Stimulated activated CD8-positive, alpha-beta memory T cell treated with anti-CD3 and anti-CD28 coated beads, Interleukin-4, amount 100 ng/mL, for 4 hours (primary cell): ENCODE measurements at places on chromosomes 12 and 14.

GRCh38 chr12:79252358-79253075, 387.9 kb downstream of the SYT1 start:
- no peak for DNase-seq

DNA sequence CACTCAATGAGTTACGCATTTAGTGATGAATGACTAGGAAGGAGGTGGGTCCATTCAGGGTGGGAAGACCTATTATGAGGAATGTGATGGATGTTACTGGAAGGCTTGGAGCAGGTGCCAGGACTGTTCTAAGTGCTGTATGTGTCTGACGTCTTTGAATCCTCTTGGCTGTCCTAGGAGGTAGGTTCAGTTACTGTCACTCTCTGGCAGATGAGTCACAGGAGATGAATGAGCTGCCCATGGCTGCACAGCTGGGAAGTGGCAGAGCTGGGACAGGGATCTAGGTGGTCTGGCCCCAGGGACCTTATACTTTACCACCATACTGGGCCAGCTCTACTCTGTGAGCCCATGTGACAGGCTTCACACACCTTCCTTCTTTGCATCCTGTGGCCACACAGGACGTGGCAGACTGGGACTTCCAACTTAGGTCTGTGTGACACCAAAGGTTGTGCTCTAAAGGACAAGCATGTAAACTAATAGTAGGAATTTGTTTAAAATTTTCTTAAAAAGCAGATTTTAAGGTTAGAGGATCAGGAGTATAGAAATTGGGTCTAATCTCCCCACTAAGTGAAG, 24.0 kb downstream of the TCTN1 start:
- no peak for DNase-seq

DNA sequence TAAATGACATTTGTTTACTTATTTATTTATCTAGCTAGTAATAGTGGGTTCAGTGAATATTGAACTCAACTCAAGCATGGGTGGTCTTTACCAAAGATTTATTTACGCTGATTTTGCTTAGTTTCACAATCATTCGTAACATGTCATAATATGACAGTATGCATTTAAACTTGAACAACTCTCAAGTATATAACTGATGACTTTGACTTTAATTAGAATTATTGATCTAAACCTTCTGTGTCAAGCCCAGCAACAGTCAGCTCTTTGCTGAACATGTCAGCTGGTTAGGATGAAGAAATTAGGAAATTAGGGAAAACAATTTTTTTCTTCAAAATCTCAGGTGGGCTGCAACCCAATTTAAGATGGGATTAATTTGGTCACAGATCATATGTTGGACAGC, 210.5 kb upstream of the G2E3 start:
- no peak for DNase-seq

GRCh38 chr12:120835657-120836056, 68.5 kb downstream of the SPPL3 start:
- no peak for DNase-seq

DNA sequence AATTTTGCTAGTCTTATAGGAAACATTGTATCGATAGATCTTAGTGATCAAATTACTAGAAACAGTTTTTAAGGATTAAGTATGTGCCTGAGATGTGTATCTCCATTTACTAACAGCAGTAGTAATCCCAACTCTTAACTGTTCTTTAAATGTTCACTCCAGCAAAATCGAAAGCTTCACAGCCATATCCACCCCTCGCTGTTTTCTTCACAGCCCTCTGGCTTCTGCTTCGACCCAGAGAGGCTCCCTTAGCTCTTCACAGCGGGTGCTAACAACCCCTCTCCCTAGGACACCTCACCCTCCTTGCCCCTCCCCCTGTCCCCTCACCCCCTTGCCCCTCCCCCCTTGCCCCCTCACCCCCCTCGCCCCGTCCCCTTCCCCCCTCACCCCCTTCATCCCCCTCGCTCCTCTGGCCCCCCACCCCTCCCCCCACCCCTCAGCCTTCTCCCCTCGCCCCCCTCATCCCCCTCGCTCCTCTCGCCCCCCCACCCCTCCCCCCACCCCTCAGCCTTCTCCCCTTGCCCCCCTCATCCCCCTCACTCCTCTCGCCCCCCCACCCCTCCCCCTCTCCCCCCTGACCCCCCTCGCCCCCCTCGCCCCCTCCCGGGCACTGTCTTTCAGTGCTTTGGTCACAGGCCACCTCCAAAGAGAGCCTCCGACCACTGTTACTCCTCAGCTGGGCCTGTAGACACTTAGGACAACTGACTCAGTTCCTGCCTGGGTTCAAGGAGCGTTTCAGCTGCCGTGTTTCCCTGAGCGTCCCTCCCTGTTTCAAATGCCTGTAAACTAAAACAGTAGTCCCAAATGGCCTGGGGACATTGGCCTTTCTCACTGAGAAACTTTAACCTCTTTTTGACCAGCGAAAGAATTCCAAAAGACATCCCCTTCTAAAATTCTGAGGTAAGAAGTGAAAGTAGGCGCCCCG, 46.0 kb upstream of the DYNC1H1 start:
- no peak for DNase-seq

DNA sequence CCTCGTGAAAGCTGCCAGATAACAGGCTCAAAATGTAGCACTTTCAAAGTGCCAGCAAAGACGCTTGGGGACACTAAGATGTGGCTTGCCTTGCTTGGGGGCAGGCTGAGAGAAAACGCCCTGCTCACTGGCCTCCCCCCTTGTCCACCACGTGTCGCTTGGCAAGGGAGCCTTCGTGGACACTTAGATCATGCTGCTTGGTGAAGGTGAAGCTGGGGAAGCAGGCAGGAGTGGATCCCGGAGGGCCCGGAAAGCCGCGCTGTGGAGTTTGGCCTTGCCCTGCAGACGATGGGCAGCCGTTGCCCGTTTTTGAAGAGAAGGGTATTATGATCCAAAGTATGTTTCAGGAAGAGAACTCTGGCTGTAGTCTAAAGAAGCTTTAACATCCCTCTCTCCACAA, 53.4 kb upstream of the BDKRB2 start:
- no peak for DNase-seq
